ENCODE measurements at places on chromosomes 6 and 20.

DNA sequence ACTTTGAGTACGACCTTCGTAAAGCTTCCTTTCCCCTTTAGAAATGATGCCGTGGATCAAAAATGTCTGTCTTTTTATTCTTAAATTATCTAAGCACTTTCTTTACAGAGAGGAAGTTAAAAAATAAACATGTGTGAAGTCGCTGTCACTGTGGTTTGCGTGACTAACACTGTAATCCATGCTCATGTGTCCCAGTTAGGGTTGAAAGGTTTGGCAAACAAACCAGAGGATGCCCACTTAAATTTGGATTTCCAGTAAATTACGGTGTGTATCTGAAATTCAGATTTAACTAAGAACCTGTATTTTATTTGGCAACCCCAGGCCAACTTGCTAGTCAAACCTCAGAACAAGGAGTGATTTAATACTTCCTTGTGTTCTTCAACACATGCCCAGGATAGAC lies 21.1 kb downstream of the HLA-DRB1 start:
- no peak for DNase-seq

DNA sequence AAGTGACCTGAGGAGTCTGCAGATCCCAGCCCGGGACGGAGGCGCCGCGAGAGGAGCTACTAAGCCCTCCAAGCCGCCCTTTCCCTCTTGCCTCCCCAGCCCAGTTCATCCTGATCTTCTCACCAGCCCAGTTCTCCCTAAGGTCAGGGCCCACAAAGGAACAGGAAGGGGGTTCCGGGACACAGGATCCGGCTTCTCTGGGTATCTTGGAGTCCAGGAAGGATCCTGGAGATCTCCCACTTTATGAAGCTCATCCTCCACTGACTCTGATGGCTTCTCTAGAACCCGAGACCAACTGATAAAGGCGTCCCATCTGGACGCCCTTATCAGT lies 36.9 kb upstream of the HLA-C start:
- DNase-seq, result no peak

- no peak for DNase-seq
These were observed 44.1 kb downstream of the SCP2D1 start for GRCh38 chr20:18857640-18858039.

- no peak for DNase-seq
These were observed 13.8 kb upstream of the TLDC2 start for GRCh38 chr20:36861875-36862801.

All from stimulated activated CD4-positive, alpha-beta T cell treated with anti-CD3 and anti-CD28 coated beads, Interleukin-1b, Interleukin-23, amount 100 ng/mL, for 24 hours (primary cell).